Right ventricle myocardium superior (tissue), 1 donor: ENCODE measurements at places on chromosomes 2 and 18. TPM values are rescaled to one million over a fixed set of nuclear protein-coding genes. Genes with fewer than 3 reads are reported as not detected.
A peak's percentile ranks its signal among the peaks of the same experiment; 100 is the strongest.

CNDP1 gene
- not detected for total RNA-seq

STARD6 gene
- not detected for total RNA-seq

SKA1 gene
- 0.65 TPM for total RNA-seq

PLGLB2 gene
- 1.4 TPM for total RNA-seq

NCKAP5 gene
- 7.9 TPM for total RNA-seq

TTR gene
- total RNA-seq = not detected

CCDC102B gene
- total RNA-seq = 4.4 TPM

PFN4 gene
- 0.46 TPM for total RNA-seq

OTX1 gene
- total RNA-seq = not detected

G6PC2 gene
- not detected for total RNA-seq

LYG1 gene
- not detected for total RNA-seq

DNA sequence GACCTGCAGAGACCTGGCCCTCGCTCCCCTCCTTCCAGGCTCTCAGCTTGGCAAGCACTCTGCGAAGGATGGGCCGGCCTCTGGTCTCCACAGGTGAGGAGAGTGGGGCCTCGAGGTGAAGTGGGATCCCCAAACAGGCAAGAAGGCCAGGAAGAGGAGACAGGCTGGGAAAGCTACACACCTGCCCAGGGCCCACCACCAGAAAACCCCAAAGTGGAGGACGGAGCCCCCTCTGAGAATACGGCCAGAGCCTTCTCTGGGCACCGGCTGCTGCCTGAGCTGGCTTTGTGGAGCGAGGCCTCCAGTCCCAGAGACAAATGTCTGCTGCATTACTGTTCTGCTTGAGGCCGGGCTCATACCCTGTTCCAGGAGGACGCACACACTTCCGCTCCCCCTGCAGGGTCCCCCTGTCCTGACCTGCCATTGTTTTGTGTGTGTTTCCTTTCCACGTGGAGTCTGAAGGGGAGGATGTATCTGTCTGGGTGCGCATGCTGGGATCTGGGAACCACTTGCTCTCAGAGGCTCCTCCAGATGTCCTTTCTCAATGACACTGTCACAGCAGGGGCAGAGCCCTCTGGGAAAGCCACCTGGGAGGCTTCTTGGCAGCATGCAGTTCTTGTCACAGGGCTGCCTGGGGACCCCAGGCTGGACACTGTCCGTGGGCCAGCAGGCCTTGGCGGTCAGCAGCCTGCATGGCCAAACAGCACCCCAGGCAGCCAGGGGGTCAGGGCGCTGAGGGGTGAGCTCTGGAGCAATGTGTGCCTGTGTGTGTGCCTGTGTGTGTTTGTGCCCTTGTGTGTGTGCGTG is 20.8 kb downstream of the KCNF1 start:
- DNase-seq = no peak

- no peak for DNase-seq
These were observed 473.3 kb upstream of the HS6ST1 start for GRCh38 chr2:128791985-128792320.

DNA sequence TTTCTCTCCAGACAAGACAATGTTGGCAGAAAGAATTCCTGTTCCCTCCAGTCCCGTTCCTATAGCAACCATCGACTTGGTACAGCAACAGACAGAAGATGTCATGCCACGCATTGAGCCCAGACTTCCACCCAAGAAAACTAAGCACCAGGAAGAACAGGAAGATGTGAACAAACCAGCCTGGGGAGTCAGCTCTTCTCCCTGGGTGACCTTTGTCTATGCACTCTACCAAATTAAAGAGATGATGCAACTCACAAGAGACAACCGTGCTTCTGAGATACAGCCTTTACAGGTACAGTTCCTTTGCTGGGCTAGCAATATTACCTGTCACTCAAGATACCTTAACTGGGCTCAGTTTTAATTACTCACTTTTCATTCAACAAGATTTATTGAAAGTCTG is 37.1 kb downstream of the NEMP2 start:
- no peak for DNase-seq

- DNase-seq = no peak
These were observed 2.4 kb upstream of the MERTK start for GRCh38 chr2:111896024-111896423.

- no peak for DNase-seq
These were observed 3.2 kb downstream of the GLI2 start for GRCh38 chr2:120738786-120739437.

DNA sequence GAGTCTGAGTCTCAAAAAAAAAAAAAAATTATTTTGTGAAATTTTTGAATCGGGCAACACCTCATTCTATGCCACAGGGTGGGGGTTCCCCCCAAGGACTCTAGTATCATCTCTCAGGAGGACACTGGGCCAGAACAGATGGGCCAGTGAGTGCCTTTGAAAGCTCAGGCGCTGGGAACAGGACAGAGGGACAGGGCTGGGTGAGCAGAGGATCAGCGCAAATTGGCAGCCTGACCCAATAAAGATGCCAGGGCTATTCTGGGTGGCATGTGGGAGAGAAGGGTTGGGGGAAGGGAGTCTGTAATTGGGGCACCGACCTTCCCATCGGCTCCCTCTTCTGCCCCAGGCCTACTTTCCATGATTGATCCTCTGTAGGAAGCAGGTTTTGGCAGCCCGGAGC is 44.0 kb downstream of the KIF3C start:
- DNase-seq = peak; percentile 62

GRCh38 chr2:20421988-20422370 is 24.9 kb upstream of the RHOB start:
- DNase-seq = peak; percentile 98

- no peak for DNase-seq
These were observed 127.7 kb upstream of the EPAS1 start for GRCh38 chr2:46169467-46169866.

GRCh38 chr2:930935-931334 is 19.7 kb upstream of the SNTG2 start:
- no peak for DNase-seq

DNA sequence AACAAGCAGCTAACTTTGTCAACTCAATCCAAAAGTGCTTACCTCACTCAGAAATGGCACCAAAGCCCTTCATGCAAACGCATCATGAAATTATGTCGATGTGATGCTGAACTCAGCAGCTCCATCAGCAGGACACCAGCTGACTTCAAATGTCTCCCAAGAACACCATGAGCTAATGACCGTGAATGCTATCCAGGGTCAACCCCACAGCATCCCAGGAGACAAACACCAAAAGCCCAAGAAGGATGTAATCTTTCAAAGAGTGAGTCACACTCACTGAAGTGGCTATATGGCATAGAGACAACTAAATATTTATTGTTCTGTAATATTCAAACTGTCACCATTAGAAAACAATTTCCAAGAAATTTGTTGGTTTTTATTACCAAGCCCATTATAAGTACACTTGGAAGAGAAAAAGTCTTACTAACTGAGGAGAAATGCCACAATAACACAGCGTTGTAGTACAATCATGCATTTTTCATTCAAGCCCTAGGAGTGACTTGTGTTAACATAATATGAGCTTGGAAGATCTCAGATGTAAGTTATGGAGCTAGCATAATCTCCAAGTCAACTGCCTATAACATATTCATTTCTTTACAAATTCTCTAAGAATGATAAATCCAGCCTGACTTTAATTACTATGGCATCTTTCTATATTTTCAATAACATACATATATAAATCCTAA is 165.0 kb upstream of the CCDC68 start:
- DNase-seq = no peak

GRCh38 chr18:25661831-25662230 is 309.9 kb upstream of the ZNF521 start:
- no peak for DNase-seq

DNA sequence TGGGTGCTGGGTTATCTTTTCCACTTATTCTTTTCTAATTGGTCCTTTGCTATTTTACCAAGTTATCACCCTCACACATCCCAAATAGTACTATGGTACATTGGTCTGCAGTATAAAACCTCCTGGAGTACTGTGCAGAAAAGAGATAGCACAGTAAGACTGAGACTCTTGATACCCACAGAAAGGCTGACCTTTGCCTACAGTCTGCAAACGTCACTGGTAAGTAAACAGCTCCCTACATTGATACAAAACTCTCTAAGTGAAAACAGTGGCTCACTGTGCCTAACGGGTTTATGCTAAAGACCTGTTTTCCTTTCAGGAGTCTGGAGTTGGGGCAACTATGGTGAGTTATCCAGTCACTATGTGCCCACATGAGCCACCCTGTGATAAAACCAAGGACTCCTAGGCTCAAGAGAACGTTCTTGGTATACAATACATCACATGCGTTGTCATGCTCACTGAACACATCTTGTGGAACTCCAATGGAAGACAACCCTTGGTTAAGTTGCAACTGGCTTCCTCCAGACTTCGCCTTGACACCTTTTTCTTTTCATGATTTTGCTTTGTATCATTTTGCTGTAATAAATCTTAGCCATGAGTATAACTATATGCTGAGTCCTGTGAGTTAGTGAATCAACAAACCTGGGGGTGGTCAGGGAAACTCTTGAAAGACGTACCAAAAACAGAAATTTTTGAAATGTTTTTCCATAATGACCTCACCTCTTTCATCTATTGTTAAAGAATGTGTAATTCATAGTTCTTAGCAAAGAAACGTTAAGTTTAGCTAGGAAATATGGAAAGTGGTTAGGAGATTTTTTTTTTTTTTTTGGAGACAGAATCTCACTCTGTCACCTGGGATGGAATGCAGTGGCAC is 104.9 kb downstream of the C2orf74 start:
- no peak for DNase-seq

DNA sequence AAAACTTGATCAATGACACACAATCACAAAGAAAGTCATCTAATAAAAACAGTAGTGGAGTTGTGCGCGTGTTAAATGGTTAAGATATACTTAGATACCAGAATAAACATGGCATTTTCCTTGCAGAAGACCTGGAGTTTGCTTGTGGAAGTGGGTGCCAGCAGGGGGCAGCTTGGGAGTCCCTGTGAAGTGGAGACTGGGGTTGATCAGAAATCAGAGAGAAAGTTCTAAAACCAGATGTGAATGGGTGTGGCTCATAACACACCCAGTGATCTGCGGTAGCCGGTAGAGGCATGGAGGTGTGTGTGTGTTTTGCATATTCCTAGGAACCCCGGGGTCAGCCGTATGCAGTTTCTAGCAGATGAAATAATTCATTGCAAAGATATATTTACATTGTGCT is 300.1 kb upstream of the TRIB2 start:
- peak; percentile 73 for DNase-seq

DNA sequence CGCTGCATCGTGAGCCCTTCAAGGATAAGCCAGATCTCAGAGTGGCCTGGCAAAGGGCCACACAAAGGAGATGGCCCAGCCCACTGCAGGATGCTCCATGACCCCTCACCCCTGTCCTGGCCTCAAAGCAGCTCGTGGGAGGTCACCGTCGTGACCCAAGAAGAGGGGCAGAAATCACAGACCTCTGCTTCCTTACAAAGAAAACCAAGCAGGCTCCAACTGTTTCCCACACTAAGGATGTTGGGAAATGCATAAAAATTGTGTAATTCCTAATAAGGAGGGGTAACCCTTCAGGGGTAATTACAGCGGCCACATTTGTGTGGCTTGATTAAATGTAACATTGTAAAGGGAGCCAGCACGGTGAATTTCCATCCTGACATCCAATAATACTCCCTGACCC is 102.3 kb downstream of the BOD1L2 start:
- no peak for DNase-seq

- no peak for DNase-seq
These were observed 202.6 kb upstream of the ID2 start for GRCh38 chr2:8479298-8479697.

GRCh38 chr18:58953627-58954026 is 89.0 kb downstream of the ZNF532 start:
- DNase-seq = peak; percentile 50

DNA sequence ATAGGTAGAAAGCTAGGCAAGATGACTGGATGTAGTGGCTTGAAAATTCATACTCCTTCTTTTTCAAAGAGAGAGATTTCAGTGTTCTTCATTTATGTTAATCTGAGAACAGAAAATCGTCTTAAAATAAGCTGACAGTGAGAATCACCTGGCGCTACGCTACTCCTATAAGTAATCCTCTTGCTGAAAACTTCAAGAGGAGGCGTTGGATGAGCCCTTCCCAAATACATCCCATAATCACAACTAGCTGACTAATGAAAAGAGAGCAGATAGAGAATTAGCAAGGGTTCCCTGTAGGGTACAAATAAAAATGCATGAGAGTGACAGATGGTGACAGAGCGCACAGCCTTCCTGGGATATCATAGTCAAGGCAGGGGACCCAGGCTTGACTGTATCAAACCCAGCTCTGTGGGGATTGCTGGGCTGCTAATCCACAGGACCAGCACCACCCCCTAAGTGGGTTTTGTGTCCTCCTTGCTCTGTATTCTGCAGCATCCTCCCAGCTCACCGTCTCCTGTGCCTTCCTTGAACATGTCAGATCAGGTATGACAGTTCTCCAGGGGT is 280.2 kb downstream of the SP3 start:
- DNase-seq = no peak
